Stimulated activated naive CD8-positive, alpha-beta T cell treated with anti-CD3 and anti-CD28 coated beads, Interleukin-15, amount 100 ng/mL, for 72 hours (primary cell): ENCODE measurements at places on chromosomes 5 and 9.

DNA sequence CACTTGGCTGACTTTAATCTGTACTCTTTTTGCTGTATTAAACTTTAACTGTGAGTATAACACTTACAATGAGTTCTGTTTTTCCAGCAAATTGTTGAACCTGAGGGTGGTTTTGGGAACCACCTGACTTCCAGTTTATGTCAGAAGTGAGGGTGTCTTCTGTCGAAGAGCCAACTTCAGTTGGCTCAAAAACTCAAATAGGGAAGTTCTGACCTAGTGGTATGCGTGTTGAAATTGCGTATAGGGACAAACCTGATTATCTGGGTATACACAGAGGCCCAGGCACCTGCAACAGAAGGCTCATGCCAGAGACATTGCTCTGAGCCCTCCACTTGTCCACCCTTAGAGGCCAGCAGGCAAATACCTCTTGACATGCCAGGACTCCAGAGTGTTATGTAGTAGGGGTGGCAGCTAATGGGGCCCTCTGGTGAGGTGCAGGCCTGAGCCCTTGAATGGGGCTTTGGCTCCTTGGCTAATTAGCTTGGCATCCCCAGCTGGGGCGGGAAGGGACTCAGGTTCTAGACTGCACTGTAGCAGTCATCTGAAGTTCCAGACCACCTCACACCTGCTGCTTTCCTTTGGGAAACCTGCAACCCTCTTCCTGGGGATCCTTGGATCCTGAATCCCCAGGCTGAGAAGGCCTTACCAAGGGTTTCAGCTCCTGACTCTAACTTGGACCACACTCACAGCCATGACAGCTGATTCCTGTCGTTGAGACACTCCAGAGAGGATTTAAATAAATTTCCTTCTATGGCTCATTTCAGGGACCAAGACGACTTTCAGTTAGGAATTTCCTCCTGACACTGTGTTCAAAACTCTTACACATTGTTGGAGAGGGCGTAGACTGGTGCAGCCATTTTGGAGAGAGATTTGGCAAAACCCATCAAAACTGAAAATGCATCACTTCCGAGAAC is 189.6 kb downstream of the HSPA4 start:
- no peak for DNase-seq

DNA sequence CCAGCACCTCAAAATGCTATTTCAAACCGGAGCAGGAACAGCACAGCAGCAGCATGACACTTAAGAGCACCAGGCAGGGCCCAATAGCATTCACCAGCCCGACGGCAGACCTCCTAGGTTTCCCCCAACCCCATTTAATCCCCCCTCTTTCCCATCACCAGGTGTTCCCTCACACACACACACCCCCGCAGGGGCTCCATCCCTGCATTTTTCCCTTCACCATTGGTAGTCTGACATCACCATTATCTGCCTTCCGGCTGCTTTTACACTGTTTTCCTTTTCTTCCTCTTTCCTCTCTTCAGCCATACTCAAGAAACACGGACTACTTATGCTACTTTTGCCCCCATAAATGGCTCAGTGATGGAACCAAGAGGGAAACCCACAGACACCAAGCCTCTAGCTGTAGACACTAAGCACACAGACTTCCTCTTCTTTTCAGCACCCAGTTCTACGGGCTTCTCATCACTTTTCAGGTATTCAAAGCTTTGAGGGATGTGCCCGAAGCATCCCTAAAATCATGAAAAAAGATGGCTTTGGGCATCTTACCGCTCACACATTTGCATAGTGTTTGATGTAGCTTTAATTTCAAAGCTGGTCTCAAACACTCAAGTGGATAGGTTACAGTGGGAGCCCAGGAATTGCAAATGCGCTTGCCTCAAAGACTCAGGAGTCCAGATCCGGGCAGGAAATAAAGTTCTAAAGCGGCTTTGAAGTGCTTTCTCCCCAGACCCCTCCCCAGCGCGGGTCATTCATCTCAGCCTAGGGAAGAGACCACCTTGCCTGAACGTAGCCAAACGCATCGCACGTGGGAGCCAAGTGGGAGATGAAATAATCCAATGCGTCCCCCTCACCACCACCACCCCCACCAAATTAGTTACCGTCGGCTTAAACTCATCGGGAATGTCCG is 141.5 kb downstream of the TSSK1B start:
- DNase-seq: no peak

GRCh38 chr5:149800633-149801032 is 70.5 kb downstream of the PPARGC1B start:
- no peak for DNase-seq

- no peak for DNase-seq
Observed at GRCh38 chr5:133807348-133807747, 161.1 kb downstream of the C5orf15 start.

DNA sequence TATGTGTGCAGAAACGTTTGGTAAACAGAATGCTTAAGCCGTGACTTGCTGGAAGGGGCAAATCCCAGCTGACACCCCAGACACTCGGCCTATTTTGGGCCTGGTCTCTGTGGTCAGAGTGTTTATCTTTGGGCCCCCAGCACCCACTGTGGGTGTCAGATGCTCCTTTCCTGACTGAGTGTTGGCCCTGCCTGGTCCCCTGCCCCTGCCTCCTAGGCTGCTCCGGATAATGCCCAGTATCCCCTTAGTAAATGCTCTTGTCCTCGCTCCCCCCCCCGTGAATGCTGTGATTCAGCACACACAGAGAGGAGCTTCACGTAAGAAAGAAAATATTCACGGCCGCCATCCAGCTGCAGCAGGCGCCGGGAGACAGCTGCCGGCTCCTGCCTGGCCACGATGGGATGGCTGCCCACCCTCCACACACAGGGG is 11.3 kb upstream of the ANGPTL2 start:
- DNase-seq: no peak
